Adipocyte (in vitro differentiated cells): ENCODE measurements at places on chromosomes 3 and 15.

DNA sequence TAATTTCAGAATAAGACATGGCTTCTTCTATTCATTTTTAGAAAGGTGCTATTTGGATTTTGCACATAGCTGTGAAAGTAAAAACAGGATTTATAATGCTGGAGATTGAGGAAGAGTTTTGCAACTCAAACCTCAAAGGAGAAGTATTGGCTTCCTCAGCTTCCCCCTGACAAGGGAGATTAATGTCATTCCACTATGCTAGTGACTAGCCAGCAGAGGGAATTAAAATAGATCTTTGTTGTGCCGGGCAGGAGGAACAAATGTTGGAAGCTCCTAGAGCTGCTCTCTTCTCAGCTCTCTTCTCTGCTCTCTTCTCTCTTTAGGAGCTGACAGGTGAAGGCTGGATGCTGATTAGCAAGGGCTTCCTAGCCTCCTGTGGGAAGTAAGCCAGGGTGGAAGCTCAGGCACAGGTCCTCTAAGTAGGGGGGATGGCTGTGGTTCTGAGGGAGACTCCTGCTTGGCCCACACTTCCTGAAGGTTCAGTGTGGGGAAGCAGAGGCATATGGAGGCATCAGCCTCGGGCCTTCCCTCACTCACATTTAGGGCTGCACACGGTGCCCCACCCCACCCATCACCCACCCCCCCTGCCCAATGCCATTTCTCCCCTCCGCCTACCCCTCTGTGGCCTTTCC lies 29.6 kb downstream of the CX3CR1 start:
- no peak for DNase-seq

DNA sequence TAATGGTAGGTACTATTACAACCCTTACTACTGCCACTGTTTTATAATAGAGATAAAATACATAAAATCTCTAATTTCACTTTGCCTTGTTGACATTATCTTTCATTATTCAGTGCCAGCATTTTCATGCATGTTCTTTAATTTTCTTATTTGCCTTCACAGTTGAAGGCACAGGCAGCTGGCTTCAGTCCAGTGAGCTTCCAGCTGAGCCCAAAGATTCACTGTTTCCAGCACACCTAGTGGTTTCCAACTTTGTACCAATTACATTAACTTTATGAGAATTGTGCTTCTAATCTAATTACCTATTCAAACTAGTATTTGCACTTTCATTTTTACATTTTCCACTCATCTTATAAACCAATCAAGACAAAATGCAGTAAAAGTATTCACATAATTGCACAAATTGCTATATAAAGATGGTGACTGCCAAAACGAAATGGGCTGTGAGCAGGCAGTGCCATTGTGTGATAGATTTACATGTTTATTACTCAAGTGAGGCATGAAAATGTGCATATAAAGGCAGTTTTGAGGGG lies 228.3 kb downstream of the MFSD1 start:
- DNase-seq: no peak

- no peak for DNase-seq
These were observed 161.5 kb downstream of the TBC1D5 start for GRCh38 chr3:17580901-17581300.

GRCh38 chr3:122681284-122681973 lies 790 bp downstream of the PARP14 start:
- no peak for DNase-seq

DNA sequence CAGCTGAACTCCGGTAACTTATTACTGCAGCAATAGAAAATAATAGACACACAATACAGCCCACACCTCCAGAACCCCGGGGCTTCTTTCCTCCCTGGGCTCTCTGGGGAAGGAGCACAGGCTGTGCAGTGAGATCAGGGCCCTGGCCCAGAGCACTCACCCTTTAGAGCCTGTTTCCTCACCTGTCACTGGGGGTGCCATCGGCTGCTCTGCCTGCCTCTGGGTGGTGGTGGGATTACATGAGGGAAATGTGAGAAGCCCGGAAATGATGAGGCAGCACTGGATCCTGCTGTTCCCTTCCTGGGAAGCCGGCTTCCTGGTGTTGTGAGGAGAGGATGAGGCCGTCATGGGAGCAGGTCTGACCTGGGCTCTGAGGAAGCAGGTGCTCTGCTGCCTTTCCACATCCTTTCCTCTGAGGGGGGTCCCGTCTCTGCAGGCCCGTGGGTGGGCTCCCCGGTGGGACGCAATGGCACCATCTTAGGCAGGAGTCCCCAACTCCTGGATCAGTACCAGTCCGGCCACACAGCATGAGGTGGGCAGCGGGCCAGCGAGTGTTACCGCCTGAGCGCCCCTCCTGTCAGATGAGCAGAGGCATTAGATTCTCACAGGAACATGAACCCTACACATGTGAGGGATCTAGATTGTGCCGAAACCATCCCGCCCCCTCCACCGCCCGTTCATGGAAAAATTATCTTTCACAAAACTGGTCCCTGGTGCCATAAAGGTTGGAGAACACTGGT lies 220.9 kb upstream of the CTDSPL start:
- no peak for DNase-seq

GRCh38 chr15:92893200-92893599 lies 6.9 kb upstream of the CHD2 start:
- no peak for DNase-seq

DNA sequence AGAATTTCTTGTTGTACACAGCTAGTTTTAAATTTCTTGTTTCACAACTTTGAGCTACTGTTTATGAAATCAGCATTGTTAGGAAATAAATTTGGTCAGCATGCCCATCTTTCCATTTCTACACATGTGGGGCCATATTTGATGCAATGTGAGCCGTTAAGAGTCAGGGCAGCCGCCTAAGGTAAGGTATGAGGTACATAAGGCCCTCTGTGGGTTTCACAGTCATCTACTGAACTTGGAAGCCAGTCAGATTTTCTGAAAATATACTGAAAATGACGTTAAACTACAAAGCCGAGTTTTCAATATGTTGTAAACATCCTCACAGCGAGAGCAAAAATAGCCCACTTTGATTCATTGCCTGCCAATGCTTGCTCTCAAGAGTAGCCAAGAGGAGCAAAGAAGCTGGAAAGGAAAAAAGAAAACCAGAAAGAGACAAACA lies 94.7 kb upstream of the PDZRN3 start:
- peak; percentile 79 for DNase-seq

DNA sequence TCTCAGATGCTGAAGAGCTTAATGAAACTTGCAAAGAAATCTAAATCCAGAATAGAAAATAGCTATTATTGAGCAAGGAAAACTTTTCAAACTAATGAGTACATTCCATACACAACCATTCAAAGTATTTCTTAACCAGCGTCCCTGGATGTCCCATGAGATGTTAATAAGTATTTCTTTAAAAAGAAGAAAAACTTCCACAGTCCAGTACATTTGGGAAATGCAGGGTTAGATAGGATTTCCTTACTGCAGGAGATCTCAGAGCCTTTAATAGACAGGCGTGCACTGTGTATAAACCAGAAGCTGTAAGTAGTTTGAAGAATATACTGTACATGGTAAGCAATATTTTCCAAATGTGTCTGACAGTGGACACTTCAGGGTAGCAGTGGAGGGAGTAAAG lies 29.6 kb upstream of the BHLHE40 start:
- DNase-seq: peak; percentile 57

- no peak for DNase-seq
These were observed 43.6 kb downstream of the PIK3R4 start for GRCh38 chr3:130702985-130703384.

- DNase-seq: no peak
These were observed 81.9 kb downstream of the ANXA2 start for GRCh38 chr15:60315878-60316277.

GRCh38 chr3:154338570-154338969 lies 14.3 kb upstream of the DHX36 start:
- no peak for DNase-seq

- no peak for DNase-seq
These were observed 428.3 kb downstream of the CNTN4 start for GRCh38 chr3:2526926-2527325.

DNA sequence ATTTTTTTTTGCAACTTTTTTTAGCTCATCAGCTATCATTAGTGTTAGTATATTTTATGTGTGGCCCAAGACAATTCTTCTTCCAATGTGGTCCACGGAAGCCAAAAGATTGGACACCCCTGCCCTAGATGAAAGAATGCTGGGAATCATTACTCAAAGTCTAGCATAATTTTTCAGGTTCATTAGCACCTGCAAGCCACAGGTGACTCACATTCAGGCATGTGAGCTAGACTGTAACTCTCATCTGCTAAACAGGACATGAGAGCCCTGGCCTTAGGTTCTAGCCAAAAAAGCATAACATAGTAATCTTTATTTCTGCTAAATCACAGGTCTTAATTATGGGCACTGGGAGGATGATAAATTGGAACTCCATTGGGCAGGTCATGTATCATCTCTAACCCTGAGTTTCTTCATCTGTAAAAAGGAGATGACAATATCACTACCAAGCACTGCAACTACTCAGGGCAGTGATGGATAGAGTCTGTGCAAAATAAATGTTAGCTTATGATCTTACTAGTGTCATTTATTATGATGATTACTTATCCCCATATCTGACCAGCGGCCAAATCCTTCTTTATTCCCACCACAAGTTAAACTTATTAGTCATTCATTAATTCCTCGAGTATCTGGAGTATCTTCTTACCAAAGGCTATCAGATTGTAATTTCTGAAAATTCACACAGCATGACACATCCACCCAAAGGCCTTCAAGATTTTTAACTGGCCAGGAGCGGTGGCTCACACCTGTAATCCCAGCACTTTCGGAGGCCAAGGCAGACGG lies 125.0 kb downstream of the PLD1 start:
- no peak for DNase-seq

- peak; percentile 39 for DNase-seq
These were observed 775 bp upstream of the MAPK6 start for GRCh38 chr15:52018244-52018643.

DNA sequence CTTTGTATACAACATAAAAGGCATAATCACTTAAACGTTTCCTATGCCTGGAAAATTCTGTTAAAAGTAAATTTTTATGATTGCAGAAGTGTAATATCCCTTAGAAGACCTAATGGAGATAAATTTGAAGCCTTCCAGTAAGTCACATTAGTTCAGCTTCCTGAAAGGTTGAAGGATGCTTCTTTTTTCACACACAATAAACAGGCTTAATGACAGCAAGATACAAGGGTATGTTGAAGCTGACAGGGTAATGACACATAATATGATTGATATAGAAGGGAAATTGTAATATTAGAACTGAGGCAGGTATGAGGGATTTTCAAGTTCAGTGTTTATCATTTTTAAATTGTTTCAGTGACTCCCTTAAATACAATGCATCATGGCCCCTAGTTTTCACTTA lies 161.8 kb upstream of the NAALADL2 start:
- DNase-seq: no peak

- peak; percentile 89 for DNase-seq
These were observed 37.7 kb downstream of the PLD1 start for GRCh38 chr3:171772427-171773056.

GRCh38 chr3:6862041-6862879 lies 1.3 kb downstream of the GRM7 start:
- DNase-seq: no peak

DNA sequence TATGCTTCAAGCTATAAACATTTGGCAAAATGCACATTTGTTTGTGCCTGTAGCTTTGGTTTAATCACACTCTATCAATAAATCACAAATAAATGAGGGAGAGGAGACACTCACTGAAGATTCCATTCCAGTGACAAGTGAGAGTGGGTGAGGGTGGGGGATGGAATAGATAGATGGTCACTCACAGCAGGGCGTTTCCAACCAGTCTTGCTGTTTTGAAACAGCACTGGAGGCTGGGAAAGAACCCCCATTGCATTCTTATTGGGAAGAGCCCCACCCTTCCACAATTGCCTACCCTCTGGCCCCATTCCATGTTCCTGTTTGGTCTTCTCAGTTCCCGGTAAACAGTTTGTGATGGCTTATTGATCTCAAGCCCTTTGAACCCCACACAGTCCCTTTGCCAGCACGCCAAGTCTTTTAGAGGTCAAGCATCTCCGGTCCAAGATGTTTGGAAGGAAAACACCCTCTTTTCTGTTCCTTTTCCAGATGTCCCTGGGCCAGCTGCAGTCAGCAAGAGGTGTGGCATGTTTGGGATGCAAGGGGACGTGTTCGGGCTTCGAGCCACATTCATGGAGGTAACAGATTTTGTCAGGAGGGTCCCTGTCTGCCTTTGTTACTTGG lies 30.7 kb downstream of the LMCD1 start:
- peak; percentile 52 for DNase-seq

DNA sequence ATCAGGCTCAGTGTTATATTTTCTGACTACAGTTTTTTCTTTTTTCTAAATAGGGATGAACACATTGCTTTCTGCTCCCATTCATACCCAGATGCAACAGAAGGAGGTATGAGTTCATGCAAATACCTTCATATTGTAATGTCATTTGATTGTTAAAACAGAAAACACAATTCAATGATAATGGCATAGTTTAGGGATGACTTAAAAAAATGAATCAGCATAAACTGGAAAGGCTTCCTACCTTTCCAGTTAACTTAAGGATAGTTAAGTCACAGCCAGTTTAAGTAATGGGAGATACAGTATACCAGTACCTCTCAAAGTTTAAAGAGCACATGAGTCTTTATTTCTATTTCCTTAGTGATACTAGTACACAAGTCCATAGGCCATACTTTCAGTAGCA lies 24.9 kb downstream of the KNL1 start:
- DNase-seq: no peak
